ENCODE measurements at places on chromosomes 5 and 9. TPM values are rescaled to one million over a fixed set of nuclear protein-coding genes. Genes with fewer than 3 reads are reported as not detected.

Gene NPR3
- polyA plus RNA-seq = 19.6 TPM

Gene HRH2
- polyA plus RNA-seq = 0.17 TPM

Gene ACOT12
- not detected for polyA plus RNA-seq

Gene ANKDD1B
- not detected for polyA plus RNA-seq

Gene ZDHHC21
- 3.0 TPM for polyA plus RNA-seq

Gene KIF27
- 1.0 TPM for polyA plus RNA-seq

Gene BARX1
- not detected for polyA plus RNA-seq

Gene GABRA1
- polyA plus RNA-seq = 0.05 TPM

Gene ANKHD1
- polyA plus RNA-seq = 57.1 TPM

Gene ABO
- 0.03 TPM for polyA plus RNA-seq

Gene MARCHF11
- polyA plus RNA-seq = not detected

Gene PCDHB5
- polyA plus RNA-seq = 0.27 TPM

Gene GCNT4
- 1.1 TPM for polyA plus RNA-seq

Gene NME5
- polyA plus RNA-seq = 0.31 TPM

All from psoas muscle (tissue), 8 donors.